ENCODE measurements at places on chromosomes 5 and 9.

DNA sequence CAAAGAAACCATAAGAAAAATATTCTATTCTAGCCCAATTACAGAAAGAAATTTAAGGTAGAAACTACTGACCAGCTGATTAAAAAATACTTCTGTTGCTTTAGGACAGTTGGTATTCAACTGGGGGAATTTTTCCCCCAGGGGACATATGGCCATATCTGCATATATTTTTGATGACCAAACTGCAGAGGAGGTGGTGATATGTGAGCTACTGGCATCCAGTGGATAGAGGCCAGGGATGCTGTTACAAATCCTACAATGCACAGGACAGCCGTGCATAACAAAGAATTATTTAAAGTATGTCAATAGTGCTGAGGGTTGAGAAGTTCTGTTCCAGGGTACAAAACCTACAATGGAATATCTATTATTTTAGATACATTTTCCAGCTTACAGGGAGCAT, 24.0 kb downstream of the ZFR start:
- DNase-seq = peak; percentile 6

DNA sequence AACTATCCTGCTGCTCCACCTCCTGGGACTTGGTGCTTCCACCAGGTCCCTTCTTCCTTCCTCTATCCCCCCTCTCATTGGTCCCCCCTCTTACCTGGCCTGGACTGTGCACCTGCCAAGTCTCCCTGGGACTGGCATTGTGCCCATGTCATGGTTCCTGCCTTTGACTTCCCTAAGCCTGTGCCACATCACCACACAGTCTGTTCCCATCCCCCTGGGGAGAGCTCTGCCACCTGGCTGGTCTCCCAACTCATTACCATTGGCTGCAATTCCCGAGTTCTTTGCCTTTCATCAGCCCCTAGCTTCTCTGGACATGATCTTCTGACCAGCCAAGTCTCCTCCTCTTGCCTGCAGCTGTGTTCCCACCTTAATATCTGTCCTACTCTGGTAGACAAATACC, 180.3 kb downstream of the SREK1 start:
- DNase-seq = no peak

DNA sequence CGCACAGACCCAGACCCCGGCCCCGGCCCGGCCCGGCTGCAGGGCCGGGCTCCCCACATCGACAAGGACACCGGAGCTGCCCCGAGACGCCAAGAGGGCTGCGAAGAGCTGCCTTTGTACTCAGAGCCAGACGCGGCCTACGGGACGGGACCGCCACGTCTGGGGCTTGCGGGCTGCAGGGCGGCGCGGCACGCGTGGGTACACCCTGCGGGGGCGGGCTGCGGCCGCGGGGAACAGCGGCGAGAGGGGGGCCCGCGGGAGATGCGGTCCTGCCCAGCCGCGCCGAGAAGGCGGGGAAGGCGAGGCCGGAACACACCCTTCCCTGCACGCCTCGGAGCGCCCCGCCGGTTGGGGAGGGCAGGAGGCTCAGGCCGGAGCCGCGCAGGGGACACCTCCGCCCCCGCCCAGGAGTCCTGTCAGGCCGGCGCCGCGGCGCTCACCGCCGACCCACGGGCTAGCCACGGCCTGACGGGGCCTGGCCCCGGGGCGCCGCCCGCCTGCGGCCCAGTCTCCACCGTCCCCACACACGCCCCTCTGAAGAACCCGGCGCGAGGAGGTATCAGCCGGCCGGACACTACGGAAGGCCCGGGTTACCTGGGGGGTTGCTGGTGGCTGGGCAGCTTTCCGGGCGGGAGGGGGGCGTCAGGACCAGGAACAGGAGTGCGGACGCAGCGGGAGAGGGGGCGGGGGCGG, 478 bp downstream of the RAB14 start:
- DNase-seq = no peak

DNA sequence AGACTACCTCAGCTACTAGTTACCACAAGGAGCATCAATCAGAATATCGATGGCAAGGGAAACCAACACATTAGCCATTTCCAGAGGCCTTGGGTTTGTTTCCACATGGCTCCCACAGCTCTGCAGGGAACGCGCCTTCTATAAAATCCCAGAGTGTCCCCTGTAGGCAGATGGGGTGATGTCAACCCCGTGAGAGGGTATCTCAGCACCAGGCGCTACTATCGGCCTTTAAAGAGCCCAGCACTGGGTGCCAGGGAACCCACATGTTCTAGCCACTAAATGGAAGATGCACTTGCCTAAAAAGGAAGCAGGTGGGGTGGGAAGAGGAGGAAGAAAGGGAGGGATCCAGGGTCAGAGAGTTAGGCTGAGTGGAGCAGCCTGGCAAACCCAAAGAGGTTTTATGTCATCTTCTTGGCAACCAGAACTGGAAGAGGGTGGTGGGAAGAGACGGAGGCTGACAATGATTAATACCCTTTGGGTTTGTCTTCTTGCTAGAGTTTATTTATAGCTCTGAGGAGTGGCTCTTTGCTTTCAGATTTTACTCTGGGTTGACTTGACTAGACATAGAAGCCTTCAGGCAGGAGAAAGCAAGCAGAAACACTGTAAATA, 19.9 kb downstream of the MACROH2A1 start:
- no peak for DNase-seq

GRCh38 chr5:73336366-73336765, 112.2 kb downstream of the FOXD1 start:
- DNase-seq = no peak

DNA sequence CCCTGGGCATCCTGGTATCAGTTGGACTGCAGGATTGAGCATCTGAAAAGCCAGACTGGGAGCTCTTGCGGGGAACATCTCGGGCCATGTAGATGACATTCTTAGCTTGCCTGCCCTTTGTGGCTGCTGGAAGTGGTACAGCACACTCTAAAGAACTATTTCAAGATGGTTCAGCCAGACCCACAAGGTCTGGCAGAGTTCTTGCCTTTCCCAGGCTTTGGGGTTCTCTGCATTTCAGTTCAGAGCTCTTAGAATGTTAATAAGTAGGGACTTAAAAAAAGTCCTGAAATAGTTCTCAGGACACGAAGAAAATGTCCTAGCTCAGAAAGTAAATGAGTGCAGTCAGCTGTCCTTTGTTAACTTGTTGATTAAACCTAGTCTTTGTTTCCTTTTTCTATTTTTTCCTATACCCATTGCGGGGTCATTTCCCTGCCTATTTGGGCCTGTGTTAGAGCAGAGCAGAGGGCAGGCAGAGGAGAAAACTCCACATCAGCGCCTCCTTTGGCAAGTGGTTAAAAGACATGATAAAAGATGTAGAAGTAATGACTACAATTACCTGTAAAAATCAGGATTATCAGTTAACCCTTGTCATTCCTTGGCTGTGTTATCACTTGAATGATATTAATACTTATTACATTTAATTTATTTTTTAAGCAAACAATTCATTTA, 291.5 kb downstream of the ZSWIM6 start:
- no peak for DNase-seq

- DNase-seq = no peak
These were observed 3.1 kb upstream of the DIRAS2 start for GRCh38 chr9:90645721-90646120.

GRCh38 chr9:110073356-110073905, 134.5 kb downstream of the C9orf152 start:
- no peak for DNase-seq

GRCh38 chr5:53350991-53351770, 129.2 kb upstream of the FST start:
- no peak for DNase-seq

GRCh38 chr9:104776797-104777196, 12.9 kb downstream of the NIPSNAP3B start:
- no peak for DNase-seq

- DNase-seq = peak; percentile 78
These were observed 2.4 kb upstream of the VAV2 start for GRCh38 chr9:133994353-133995011.

GRCh38 chr9:126694206-126695081, 80.7 kb downstream of the LMX1B start:
- no peak for DNase-seq

DNA sequence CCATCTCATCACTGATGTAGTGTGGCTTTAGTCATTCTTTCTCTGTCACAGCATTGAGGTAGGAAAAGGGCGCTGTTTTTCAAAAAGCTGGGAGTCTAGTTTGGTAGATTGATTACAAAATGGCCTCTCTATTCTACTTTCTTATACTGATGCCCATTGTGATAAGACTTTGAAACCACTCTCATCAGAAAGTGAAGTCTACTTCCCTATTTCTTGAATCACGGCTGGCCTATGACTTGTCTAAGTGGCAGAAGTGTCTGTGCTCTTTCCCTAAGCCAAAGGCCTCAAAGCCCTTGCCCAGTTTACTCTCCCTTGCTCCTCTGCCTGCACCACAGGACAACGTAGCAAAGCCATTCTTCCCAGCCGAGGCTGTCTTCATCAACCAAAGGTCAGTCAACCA, 83.0 kb upstream of the IL33 start:
- no peak for DNase-seq

- no peak for DNase-seq
These were observed 118.4 kb downstream of the INSYN2B start for GRCh38 chr5:169861934-169862333.

DNA sequence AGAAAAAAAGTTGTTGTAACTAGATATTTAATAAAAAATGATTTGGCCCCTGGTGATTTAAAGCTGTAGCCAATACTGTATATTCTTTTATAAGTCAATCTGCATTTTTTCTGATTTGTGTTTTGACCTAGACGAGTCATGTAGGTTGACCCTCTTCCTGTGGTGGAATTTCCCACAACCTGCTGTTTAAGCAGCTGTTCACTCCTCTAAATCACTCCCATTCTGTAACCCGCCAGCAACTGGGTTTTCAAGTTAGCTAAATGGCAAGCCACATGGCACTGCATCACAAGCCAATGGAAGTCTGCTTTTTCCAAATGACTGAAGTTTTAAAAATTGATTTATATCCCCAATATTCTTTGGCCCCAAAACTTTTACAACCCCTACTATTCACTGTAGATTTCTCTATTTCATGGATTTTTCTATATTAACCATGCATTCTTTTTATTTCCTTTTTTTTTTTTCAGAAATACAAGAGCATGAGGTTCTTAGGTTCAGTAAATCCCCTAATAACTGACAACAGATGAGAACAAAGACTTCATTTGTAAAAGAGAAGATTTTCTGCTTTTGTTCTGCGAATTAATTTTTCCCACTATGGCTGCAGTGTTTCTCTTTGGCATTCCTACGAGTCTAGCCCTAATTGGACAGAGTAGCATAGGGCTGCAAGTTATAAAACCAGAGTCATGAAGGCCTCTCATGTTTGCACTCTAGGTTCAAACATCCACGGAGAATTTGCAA, 184.5 kb upstream of the TLE4 start:
- DNase-seq = peak; percentile 2

GRCh38 chr9:136562746-136563495, 17.1 kb upstream of the NOTCH1 start:
- DNase-seq = no peak

- DNase-seq = no peak
These were observed 23.5 kb downstream of the SPTAN1 start for GRCh38 chr9:128575916-128576315.

DNA sequence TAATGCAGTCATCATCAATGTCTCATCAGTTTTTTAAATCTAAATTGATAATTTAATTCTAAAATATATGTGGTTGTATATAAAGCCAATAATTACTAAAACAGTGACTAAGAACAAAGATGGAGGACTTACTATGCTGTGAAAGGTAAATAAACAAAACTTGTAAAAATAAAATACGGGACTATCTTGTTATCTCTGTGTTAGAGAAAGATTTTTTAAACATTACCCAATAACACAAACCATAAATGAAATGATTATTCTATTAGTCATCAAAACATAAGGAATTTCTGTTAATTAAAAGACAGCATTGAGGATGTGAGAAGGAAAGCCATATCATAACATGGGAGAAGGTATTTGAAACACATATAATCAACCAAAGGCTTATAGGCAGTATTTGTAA, 226.2 kb upstream of the SMC2 start:
- DNase-seq = no peak

DNA sequence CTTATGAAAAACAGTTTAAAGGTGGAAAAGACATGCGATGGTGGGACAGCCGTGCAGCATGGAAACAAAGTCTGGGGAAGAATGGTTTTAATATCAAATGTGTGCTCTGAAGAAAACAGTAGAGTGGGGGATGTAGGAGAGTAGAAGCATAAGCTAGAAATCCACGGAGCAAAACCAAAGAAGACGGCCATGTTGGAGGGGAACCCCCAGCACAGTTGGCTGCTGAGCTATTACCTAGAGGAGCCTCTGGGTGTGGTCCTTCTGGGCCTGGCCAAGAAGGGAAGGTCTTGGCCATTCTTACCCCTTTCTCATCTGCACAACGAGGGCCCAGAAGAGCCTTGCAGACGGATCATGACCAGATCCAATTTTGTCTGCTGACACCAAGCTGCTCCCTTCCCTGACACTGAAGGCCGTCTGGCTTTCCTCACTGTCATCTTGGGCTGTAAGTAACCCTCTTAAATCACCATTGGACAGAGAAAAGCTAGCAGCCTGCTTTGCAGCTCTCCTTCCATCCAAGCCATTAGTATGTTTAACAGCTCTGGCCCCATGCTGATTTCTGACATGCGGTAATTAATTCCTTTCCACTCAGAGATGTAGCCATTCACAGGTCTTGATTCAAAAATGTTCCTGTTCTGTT, 189.5 kb downstream of the SEC61B start:
- no peak for DNase-seq

DNA sequence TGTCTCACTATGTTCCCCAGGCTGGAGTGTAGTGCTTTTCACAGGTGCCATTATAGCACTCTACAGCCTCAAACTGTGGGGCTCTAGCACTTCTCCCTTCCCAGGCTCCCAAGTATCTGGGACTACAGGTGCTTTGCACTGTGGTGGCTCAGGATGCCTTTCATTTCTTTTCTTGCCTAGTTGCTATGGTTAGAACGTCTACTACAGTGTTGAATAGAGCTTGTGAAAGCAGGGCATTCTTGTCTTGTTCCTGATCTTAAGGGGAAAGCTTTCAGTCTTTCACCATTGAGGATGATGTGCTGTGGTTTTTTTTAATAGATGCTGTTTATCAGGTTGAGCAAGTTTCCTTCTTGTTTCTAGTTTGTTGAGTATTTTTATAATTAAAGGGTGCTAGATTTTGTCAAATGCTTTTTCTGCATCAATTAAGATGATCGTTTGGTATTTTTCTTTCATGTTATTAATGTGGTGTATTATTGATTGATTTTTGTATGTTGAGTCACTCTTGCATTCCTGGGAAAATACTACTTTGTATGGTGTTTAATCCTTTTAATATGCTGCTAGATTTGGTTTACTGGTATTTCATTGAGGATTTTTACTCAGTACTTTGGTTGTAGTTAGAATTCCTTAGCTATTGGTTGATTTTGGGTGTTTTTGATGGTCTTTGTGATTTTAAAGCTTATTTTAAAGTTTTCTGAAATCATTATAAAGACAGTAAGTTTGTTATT, 35.6 kb downstream of the GPBP1 start:
- no peak for DNase-seq

Data from muscle of arm (tissue), 14 donors.